ENCODE measurements at places on chromosomes 12 and 14. TPM values are rescaled to one million over a fixed set of nuclear protein-coding genes. Genes with fewer than 3 reads are reported as not detected.

GSC gene
- total RNA-seq = not detected

AMN gene
- total RNA-seq = 2.0 TPM

BDKRB1 gene
- not detected for total RNA-seq

SOAT2 gene
- 0.54 TPM for total RNA-seq

SLCO1B3 gene
- not detected for total RNA-seq

NTN4 gene
- 0.16 TPM for total RNA-seq

ADCY4 gene
- total RNA-seq = 0.43 TPM

DNA sequence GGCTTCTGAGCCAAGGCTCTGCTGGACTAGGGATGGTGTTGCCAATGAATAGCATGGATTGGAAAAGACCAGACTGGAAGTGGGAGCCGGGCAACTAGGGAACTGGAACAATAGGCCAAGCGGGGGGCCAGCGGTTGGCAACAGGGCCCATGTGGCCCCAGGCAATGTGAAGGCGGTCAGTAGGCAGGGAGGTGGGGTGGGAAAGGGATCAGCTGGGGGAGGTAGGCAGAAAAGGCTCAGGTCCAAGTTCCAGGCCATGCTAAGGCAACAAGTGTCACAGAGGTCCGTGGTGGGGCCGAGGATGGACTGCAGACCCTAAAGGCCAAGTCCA is 14.9 kb upstream of the MLXIP start:
- no peak for DNase-seq

DNA sequence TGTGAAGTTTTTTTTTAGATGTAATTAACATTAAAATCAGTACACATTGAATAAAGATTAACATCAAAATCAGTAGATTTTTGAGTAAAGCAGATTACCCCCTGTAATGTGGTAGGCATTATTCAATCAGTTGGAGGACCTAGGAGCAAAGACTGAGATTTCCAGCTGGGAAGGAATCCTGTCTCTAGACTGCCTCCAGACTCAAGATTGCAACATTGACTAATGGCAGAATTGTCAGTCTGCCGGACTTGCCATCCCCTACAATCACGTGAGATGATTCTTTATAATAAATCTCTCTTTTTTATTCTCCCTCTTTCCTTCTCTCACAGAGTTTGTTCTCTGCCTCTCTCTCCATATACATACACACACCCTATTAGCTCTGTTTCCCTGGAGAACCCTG is 51.4 kb upstream of the SLC6A15 start:
- no peak for DNase-seq

DNA sequence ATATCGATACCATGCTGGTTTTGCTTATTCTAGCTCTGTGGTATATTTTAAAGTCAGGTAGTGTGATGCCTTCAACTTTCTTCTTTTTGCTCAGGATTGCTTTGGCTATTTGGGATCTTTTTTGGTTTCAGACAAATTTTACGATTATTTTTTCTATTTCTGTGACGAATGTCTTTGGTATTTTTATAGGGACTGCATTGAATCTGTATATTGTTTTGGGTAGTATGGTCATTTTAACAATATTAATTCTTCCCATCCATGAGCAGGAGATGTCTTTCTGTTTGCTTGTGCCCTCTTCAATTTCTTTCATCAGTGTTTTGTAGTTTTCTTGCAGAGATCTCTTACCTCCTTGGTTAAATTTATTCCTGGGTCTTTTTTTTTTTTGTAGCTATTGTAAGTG is 10.8 kb upstream of the SLC4A8 start:
- no peak for DNase-seq

GRCh38 chr12:50524621-50525020 is 19.8 kb downstream of the DIP2B start:
- no peak for DNase-seq

DNA sequence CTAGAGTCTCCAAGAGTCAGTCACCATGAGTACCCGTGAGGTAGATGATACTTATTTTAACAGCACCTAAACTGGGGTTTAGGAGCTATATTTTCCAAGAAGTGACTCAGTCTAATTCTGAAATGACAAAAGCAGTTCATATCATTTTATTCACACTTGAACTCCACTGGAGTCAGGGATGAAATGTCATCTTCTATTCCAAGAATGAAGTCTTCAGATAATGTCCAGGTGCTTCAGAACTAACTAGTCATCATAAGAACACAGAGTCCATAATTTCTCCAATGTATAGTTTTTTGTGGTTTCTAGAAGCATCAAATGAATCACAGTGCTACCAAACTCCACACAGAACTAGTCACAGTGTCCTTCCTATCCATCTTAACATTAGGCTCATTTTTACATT is 13.3 kb downstream of the DNM1L start:
- no peak for DNase-seq

GRCh38 chr14:67652189-67652588 is 22.2 kb downstream of the VTI1B start:
- no peak for DNase-seq

GRCh38 chr12:104605685-104606084 is 148.9 kb downstream of the CHST11 start:
- DNase-seq = no peak
